Stimulated activated CD8-positive, alpha-beta memory T cell treated with anti-CD3 and anti-CD28 coated beads, Interleukin-12 subunit alpha, Interleukin-12 subunit beta, amount 100 ng/mL, for 4 hours (primary cell): ENCODE measurements at places on chromosomes 6 and 20.

DNA sequence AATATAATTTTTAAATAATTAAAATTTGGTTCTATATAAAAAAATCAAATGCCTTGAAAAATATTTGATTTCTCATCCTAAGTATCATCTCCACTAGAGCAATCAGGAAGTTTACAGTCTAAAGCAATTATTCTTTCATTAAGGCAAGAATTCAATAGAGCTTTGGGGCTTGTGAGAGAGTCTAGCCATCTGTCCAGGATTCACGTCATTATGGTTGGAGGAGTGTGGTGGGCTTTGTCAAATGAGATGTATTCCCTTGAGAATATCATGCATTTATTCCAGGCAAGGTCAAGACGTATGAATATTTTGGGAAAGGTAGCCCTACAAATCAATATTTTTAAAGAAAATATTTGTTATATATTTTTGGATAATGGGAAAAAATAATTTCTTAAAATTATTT lies 132.4 kb downstream of the ELOVL4 start:
- no peak for DNase-seq

DNA sequence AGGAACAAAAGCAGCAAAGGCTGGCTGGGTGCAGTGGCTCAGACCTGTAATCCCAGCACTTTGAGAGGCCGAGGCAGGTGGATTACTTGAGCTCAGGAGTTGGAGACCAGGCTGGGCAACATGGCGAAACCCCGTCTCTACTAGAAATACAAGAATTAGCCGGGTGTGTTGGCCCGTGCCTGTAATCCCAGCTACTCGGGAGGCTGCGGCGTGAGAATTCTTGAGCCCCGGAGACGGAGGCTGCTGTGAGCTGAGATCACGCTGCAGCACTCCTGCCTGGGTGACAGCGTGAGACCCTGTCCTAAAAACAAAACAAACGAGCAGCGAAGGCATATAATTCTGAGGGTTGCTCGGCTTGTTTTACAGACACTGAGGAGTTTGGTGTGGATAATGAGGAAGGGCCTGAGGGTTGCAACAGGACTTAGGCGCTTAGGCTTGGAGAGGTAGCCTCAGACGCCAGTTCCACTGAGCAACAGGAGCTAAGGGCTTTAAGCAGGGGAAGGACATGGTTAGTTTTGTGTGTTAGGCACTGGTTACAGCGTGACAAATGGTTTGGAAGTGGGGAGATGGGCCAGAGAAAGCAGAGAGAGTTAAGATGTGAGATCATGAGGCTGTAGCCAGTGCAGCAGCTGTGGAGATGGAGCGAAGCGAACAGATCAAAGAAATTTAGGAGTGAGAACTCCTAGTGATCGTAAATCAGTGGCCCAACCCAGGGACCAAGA lies 1.2 kb downstream of the MYH7B start:
- DNase-seq, result no peak

GRCh38 chr6:135962731-135963130 lies 111.2 kb downstream of the PDE7B start:
- no peak for DNase-seq

GRCh38 chr6:84082689-84083265 lies 49.2 kb downstream of the MRAP2 start:
- DNase-seq, result no peak

- no peak for DNase-seq
Measured at GRCh38 chr20:63934271-63935068, 21.7 kb downstream of the UCKL1 start.
